ENCODE measurements at places on chromosomes 7 and 10.
A peak's percentile ranks its signal among the peaks of the same experiment; 100 is the strongest.

DNA sequence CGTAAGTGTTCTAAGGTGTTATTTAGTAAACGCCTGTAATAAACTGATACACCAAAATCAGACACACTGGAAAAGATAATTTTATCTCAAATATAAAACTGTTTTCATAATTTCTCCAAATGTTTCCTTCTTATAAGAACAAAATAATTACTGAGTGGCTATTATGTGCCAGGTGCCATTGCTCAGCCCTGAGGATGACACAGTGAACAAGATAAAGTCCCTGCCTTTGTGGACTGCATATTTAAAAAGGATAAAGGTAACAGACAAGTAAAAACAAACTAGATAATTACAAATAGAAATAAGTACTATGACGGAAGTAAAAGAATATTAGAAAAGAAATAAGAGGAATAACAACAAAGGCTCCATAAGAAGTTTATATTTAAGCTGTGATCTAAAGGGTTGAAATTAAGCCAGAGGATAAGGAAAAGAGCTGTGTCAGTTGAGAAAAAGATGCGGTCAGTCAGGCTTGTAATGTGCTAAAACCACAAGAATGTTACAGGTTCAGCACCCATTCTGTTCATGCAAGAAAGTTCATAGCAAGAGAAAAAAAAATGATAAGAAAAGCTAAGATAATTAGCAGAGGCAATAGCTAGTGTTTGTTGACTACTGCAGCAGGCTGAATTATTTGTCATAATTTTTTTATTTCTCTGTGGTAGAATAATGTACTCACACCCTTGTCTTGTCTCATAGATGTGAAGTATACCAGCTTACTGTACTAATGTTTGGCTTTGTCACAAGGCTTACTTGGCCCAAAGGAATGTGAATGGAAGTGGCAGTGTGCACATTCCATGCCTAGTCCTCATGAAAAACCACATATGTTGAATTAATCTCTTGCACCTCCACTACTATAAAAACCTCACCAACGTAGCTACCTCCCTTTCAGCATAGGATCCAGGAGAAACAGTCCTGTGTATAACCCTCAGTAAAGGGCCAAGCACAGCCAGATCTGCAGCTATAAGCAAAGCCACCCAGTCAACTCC lies 75.1 kb downstream of the CRPPA start:
- no peak for DNase-seq

GRCh38 chr7:106220307-106220706 lies 64.5 kb downstream of the NAMPT start:
- DNase-seq, result no peak

GRCh38 chr10:95818668-95819067 lies 62.7 kb downstream of the ENTPD1 start:
- DNase-seq, result no peak

- DNase-seq, result no peak
Measured at GRCh38 chr10:118449521-118449920, 107.4 kb upstream of the FAM204A start.

DNA sequence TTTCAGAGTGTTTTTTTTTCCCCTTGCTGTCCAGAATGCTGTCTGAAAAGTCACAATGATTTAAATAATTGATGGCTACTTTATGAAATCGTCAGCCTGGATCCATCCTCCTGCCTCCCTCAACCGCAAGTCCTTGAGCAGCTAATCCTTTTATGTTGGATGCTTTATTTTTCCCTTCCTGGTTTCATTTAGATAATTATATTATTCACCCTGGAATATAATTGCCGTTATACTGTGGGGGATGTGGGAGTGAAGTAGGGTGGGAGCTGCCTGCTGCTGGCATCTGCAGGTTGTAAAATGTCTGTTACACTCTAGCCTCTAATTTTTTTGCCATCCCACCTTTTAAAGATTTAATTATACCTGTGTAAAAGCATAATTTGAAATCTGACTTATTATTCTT lies 290.5 kb upstream of the LRGUK start:
- no peak for DNase-seq

DNA sequence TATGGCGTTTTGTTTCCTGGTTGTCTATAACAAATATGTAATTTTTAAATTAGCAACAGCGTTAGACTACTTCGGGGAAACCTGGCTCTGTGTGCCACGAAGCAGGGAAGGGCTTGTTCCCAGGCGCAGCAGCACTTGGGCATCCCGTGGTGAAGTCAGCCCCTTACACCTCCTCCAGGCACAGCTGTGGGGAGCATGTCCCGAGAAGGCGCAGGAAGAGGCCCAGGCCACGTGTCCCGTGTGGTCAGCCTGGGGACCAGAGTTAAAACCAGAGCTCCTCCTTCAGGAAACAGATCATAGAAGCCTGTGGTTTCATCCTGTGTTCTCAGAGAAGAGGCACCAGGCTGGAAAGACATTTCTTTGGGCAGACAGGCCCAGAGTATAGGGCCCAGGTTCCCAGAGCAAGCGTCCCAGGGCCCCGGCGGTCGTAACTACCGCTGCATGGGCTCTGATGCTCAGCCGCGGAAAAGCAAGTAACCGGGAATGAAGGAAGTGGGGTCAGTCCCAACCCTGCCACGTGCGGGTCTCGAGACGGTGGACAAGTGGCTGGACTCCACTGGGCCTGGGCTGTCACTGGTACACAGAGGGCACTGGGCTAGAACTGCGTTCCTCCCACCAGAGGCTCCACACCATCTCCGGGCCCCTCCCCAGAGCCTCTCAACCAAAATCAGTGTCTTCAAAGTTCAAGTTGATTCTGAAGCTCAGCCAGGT lies 7.1 kb downstream of the NUDT1 start:
- DNase-seq, result peak; percentile 49

DNA sequence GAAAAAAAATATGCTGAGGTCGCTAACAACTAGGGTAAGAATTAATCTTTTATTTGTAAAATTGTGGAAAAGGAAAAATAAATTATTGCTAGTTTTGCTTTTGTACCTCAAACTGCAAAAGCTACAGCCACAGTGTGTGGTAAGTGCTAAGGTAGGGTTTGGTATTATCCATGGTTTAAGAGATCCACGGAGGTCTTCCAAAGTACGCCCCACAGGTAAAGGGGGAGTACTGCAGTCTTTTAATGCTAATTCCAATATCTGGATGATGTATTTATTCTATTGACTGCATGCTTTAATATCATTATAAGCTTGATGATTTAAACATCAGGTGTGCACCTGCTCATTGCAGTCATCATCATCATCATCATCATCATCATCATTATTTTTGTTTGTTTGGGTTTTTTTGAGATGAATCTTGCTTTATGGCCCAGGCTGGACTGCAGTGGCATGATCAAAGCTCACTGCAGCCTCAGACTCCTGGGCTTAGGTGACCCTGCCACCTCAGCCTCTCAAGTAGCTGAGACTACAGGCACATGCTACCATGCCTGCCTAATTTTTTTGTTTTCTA lies 38.4 kb upstream of the BMS1 start:
- no peak for DNase-seq

DNA sequence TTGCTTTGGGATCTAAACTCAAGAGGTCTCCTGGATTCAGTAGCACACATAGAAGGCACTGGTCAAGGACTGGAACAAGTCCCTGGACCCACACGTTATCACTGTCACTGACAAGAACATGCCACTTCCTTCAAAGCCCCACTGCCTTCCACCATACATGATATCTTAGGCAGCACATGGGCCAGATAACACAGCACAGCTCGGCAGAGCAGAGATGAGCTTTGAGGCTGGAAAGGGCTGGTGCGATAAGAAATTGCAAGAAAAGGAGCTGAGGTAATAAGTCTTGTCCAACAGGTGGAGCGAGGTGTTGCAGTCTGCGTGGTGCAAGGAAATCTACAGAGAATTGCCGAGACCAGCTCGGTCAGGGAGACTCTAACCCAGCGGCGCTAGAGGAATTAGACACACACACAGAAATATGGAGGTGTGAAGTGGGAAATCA lies 139.8 kb upstream of the CDK13 start:
- no peak for DNase-seq

DNA sequence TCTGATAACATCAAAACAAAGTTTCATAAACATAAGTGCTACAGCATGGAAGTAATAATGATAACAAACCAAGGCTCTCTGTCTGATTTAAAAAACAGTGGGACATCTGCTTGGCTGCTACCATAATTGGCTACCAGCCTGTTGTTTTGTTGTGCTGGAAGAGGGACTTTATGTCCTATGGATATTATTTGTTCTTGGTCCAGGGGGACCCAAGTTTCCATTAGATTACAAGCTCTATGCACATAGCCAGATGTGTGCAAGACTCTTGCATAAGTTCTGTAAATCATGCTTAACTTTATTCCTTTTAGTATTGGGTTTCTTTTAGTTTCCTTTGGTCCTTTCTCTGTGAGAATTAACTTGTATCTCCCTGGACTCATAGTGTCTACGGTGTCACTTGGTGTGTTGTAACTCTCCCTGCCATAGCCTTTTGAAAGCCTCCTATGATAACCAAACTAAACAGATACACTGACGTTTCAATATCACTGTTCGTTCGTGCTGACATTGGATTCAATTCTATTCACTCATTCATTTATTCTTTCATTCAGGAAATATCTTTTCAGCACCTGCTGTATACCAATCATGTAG lies 41.4 kb upstream of the CD36 start:
- no peak for DNase-seq

DNA sequence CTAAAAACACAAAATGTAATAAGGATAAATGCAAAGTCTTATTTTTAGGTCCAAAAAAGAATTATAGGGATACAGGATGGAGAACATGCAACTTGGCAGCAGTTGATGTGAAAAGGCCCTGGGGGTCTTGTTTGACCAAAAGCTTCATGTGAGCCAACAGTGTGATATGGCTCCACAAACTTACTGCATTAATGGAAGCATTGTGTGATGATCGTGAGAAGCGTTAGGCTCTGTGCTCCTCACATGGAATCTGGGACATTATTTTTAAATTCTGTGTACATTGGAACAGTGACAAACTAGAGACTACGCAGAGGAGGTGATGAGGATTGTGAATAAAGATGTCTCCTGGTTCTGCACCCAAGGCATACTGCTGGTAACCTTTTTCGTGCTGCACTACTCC lies 39.1 kb upstream of the CALD1 start:
- DNase-seq, result no peak
